ENCODE measurements at places on chromosomes 2 and 18.

- no peak for DNase-seq
Observed at GRCh38 chr2:33616873-33617272, 17.8 kb upstream of the FAM98A start.

DNA sequence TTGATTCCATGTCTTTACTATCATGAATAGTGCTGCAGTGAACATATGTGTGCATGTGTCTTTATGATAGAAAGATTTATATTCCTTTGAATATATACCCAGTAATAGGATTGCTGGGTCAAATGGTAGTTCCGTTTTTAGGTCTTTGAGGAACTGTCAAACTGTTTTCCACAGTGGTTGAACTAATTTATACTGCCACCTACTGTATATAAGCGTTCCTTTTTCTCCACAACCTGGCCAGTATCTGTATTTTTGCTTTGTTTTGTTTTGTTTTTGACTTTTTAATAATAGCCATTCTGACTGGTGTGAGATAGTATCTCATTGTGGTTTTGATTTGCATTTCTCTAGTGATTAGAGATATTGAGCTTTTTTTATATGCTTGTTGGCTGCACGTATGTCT lies 641.6 kb downstream of the SUCLG1 start:
- peak; percentile 1 for DNase-seq

GRCh38 chr2:5539282-5540165 lies 152.7 kb upstream of the SOX11 start:
- no peak for DNase-seq

GRCh38 chr2:85792783-85793441 lies 39.1 kb downstream of the ATOH8 start:
- DNase-seq, result no peak

DNA sequence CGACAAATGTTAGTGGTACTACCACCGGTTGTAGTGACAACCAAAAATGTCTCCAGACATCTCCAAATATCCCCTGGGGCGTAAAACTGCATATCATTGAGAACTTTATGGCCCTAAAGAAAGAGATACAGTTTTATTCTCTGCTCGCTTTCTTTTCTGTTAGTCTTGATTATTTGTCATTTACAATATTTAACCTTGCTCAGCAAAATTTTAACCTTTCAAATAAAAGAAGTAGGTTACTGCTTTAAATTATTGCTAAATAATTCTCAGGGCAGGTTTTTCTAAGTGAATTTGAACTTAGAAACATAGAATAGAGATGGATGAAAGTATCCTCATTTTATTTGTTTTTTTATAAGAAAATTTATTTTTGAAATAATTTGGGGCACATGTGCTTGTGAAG lies 67.9 kb downstream of the BMPR2 start:
- no peak for DNase-seq

Measured in inflammatory macrophage treated with lipopolysaccharide for 1 hour (primary cell).